ENCODE measurements at places on chromosomes 2 and 18.

DNA sequence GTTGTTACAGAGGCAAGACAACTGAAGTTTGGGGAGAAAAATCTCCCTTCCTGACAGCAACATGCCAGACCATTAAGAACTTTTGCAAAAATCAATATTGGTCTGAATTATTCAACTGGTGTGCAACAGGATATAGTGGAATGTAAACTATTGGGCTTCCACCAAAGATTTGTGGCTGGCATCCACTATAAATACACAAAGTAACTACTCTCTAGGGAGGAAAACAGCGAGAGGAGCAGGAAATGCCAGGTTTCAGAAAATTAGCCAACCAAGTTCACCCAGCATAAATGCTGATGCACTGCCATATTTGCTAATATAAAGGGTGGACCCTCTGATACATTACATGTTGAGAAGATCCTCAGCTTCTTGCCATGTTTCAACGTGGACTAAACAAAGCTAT, 267.6 kb upstream of the LYPD1 start:
- DNase-seq, result no peak

DNA sequence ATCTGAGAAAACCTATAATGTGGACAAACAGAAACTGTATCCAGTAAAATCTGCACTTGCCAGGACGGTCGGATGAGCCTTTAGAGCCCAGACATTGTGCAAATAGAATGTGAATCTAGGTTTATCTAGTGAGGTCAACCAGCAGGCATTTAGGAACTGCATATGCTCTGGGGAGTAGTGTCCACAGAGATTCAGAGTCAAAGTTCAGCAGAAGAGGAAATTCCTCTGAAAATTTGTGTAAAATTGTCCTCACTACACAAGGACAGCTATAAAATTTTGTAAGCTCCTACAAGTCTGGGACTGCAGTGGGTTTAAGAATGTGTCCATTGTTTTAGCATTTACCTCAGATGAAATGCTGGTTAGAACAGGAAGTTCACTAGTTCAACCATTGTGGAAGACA, 9.8 kb upstream of the NDUFV2 start:
- no peak for DNase-seq

- DNase-seq, result no peak
Observed at GRCh38 chr18:12890964-12891363, 6.9 kb upstream of the PTPN2 start.

DNA sequence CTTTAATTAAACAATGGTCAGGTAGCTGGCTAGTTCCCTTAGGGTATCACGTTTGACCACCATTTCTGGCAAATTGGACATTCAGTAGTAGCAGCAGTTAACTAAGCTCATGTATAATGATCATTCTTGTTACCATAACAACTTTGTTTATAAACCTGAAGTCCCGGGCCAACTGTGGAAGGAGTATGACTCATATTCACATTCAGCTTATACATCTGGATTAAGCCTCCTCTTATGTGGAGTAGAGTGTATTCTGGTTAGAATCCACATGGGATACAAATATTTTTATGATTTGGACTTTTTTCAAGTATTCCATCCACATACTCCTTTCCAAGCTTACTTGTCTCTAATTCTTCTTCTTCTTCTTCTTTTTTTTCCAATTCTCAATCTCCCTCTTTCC, 70.3 kb upstream of the ZSWIM2 start:
- DNase-seq, result no peak

- no peak for DNase-seq
Observed at GRCh38 chr18:39846265-39846664, 2108.8 kb upstream of the PIK3C3 start.

- no peak for DNase-seq
Observed at GRCh38 chr2:237171396-237171795, 85.7 kb downstream of the COPS8 start.

DNA sequence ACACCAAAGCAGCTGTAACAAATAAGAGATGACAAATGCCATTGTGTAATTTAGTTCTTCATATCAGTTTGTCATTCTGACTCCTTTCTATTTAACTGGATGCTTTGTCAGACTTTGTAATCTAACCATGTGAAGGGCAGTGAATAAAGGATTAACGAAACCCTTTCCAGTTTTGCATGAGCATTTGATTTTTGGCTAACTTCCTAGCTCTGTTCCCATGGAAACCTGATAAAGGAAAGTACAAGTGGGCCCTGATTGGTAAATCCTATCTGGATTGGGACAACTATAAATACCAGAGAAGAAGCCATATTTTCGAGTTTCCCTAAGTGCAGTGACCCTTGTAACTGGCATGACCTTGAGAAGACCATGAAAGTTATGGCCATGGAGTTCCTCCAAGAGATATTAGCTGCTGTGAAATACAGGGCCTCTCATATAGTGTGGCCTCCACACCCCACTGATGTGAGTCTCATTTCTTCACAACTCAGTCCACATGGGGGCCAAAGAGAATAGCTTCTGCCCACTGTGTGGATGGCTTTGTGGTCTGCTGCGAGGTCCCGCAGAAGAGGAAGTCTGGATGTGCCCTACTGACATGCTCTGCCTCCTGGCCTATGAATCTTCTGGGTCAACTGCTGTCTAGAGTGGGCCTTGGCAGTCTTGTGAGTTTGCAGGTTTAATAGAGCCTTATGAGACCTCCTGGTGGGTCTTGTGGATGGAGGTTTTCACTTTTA, 38.2 kb upstream of the CYP1B1 start:
- DNase-seq, result no peak

DNA sequence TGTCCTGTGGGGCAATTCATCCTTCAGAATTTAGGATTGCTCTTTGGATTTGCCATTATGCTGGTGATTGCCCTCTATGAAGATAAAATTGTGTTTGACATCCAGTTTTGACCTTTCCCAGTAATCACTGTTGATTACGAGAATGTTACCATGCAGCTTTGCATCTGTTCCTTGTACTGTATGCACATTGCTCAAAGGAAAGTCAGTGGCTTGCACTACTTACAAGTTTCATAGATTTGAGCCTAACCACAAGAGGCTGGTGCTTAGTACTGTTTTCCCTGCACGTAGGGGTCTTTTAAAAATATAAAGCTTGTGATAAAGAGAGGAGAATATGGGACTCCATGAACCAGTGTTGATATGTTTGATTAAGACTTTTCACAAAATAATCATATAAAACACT, 77.9 kb downstream of the SLC39A10 start:
- no peak for DNase-seq

GRCh38 chr2:189581354-189582139, 961 bp upstream of the SLC40A1 start:
- DNase-seq, result no peak

GRCh38 chr2:132420816-132421805, 4.5 kb downstream of the GPR39 start:
- no peak for DNase-seq

DNA sequence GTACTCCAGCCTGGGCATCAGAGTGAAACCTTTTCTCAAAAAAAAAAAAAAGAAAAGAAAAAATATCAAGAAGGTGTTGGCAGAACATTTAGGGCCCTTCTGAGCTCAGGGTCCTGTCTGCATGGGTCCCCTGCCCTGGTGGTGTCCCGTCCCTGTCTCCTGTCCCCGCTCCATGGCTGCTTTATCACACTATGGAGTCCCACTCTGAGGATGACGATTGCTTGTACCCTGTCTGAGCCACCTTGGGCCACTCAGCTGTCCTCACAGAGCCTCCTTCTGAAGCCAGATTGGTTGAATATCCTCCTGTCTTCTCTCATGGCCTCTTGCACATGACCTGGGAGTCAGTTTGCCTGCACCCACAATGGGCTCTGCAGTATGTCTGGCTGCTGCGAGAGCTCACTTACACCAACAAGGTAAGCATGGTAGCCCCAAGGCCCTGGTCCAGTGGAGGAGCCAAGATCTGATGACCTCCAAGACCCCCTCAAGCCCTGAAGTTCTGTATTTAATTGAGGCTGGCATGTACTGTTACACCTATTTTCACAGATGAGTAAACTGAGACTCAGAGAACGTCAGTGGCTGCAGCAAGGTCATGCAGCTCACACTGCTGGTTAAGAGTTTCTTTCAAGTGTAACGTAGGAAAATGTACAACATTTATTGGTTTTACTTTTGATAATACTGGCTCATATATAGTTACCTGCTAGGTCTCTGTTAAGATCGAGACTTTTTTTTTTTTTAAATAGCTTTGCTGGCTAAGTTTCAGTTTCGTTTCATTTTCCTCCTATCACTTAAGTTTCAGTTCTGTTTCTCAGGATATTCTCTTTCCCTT, 16.9 kb upstream of the ZCCHC2 start:
- DNase-seq, result no peak

DNA sequence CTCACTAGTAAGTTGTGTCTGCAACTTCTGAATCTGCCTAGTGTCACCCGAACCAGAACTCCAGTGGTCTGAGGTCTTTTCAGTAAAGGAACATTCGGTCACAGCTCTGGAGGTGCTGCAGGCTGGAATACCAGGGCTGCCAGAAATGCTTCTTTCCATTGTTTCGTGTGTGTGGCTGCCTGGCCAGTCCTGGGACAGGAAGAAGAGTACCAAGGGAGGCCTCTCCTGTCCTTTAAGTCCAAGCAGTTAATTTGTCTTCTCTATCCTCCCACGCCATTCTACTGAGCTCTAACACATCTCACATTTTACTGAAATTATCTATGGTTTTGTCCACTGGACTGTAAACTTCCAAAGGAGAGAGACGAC, 196.0 kb downstream of the LNPK start:
- DNase-seq, result no peak

- DNase-seq, result no peak
Observed at GRCh38 chr2:219554350-219554749, 10.5 kb downstream of the TMEM198 start.

GRCh38 chr2:12928197-12928774, 211.6 kb downstream of the TRIB2 start:
- DNase-seq, result no peak

DNA sequence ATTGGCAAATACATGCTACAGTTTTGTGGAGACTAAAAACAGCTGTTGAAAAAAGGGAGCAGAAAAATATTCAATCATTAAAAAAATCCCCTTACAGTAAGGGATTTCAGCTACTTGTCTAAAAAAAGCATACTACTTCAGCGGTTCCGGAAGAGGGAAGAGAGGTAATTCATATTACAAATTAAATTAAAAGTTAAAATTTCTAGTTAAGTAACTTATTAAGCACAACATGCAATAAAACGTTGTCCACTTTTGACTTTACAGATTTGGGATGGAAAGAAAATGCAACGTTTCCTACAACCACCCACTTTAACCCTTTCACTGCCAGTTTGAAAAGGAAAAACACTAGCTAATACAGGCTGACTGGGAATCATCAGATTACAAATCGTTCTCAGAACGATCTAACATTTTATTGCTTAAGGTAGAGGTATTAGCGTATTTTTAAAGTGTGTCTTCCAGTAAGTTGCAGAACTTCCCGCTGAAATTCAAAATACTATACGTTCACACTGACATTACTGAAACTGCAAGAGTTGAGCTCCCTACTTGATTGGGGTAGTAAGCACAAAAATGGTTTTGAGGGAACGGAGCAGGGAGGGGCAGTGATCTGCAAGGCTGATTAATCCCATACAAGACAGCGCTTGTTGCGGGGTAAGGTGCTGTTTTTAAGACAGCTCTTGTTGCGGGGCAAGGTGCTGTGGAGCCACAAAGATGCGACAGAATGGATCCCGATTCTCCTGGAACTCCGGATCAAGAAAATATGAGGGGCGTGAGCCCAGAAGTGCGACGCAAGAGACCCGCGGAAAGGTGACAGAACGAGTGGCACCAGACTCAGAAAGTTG, 743 bp downstream of the HADHA start:
- DNase-seq, result no peak

- no peak for DNase-seq
Observed at GRCh38 chr2:7279421-7279949, 362.3 kb downstream of the RNF144A start.

DNA sequence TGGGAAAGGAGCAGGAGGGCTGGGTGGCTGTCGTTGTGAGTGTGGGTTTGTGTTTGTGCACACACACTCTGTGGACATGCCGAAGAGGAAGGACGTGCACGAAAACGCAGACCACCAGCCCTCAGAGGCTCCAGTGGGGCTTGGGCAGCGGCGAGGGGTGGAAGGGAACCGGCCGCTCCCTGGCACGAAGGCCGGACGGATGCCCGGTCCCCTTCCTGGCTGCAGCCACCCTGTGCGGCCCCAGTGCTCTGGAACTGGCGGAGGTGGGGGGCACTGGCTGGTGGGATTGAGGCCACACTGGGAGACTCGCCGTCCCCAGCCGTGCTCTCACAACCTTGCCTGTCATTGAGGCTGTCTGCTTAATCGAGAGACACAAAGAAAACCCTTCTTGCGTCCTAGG, 852.6 kb upstream of the SALL3 start:
- no peak for DNase-seq

DNA sequence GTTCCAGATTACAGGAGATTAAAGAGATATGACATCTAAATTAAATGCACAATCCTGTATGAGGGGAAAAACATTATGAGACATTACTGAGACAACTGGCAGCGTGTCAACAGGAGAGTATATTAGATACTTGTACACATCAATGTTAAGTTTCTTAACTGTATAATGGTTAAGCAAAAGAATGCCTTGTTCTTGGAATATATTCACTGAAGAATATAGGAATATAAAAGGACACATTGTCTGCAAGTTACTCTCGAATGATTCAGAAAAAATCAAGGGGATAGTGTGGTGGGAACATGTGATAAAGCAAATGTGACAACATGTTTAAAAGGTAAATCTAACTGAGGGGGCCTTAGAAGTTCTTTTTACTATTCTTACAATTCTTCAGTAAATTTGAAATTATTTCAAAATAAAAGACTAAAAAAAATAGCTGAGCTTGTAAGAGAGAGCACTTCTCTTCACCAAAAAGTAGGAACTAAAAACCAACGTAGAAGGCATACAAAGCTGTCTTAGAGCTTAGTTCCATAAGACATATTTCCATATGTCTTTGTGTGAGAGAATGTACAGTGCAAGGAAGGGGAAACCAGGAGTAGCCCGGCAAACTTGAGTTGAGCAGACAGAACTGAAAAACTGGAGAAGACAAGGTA, 7.5 kb downstream of the WDPCP start:
- DNase-seq, result no peak

GRCh38 chr2:63408530-63408929, 179.7 kb downstream of the WDPCP start:
- no peak for DNase-seq

- no peak for DNase-seq
Observed at GRCh38 chr2:84481702-84482101, 22.6 kb upstream of the SUCLG1 start.

Data from stimulated activated CD4-positive, alpha-beta T cell treated with anti-CD3 and anti-CD28 coated beads, Interleukin-1b, Interleukin-23, amount 100 ng/mL, for 1 hour (primary cell).